Activated CD4-positive, CD25-positive, alpha-beta regulatory T cell treated with anti-CD3 and anti-CD28 coated beads, Interleukin-2, amount 50 U/mL, for 72 hours (primary cell): ENCODE measurements at places on chromosomes 7 and 10.

DNA sequence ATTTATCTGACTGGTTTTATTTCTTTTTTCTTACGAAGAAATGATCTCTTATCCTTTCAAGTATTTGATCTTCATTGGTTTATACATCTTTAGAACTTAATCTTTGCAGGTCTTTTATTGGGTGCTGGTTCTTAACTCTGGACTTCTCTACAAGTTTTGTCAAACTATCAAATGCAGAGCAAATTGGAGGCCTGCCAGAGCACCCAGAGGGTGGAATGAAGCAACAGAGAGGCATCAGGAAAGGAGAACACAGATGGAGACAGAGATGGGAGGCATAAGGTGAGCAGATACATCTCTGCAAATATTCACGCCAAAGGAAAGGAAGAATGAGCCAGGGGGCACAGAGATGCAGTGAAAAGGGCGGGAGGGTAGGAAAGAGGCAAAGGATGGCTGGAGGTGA is 130.3 kb downstream of the PKD1L1 start:
- DNase-seq = no peak

- no peak for DNase-seq
Measured at GRCh38 chr10:35369049-35369611, 32.8 kb downstream of the CCNY start.

DNA sequence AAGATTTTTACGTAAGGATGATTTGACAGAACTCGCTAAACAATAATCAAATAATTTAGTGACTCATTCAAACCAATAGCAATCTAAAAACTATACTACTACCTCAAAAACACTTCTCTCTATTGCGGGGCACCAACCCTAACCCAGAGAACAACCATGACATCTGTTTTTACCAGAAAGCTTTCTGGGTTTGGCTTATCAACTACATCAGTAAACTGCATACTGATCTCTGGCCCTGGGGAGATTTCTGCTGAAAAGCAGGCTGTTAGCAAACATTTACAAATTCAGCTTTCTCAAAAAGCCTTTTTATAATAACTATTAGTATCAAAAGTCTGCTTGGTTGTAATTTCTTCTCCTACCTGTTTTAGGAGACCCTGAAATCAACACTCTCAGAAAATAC is 144.5 kb upstream of the ZWINT start:
- no peak for DNase-seq

DNA sequence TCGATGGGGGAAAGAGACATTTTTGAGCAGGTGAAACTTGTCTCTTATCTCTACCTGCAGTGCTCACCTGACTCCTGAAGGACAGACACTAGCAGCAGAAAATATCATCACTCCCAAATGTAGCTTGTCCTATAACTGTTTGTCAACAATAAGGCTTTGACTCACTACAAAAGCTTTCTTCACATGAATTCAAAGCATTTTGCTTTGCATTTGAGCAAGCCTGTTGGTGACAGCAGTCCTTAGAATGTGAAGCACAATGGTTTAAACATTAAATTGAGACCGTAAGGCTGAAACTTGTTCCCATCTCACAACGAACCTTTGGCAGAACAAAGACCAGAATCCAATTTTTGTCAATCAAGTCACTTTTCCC is 30.6 kb upstream of the ZNRF2 start:
- DNase-seq = no peak

GRCh38 chr7:142409471-142409870 is 151.6 kb upstream of the PRSS58 start:
- no peak for DNase-seq

GRCh38 chr10:13268841-13269240 is 31.0 kb downstream of the PHYH start:
- no peak for DNase-seq
